DMS 273 treated with DMSO at 0.1 percent for 48 hours (cell line): ENCODE measurements at places on chromosomes 7 and 10.

GRCh38 chr10:124065382-124066125, 27.8 kb downstream of the CHST15 start:
- DNase-seq = no peak

DNA sequence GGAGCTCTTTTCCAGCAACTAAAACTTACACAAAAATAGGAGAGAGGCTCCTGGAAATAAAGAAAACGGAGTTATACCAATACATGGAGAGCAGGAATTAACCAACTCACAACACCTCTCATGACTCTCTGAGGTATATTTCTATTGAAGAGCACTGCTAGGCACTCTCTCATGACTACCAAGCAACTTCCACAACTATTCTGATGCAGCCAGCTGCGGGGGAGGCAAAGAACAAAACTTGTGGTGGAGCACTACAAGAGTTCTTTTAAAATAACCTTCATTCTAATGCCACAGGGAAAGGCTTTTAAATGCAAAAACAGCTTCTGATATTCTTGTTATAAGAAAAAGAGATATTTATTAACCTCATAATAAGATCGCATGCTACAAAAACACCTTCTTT, 140.7 kb downstream of the SLC25A13 start:
- no peak for DNase-seq

DNA sequence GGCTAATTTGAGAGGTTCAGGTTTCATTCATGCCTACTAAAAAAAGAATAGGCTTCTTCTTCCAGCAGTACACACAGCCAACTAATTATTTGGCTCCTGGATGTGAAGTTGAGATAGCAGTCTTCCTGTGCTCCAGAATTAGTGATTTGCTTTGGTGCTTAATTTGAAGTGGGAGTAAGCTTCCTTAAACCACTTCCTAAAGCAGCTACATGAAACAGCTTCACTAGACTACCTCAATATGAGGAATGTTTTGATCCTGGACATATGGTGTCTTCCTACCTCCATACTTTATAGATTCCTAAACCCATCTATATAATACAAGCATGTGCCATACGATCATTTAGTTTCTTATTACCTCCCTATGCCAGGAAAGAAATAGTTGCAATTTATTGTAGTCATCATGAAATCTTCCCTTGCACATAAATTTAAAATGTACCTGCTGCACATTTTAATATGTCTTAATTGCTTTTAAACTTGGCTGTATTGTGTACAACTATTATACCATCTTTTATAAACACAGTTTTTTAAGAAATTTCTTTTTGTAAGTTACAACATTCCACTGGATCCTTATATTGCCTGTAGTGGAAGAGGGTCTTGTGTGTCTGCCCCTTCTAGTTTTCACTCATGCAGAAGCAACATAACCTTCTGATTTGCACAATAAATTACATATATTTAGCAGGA, 8.6 kb downstream of the VIM start:
- DNase-seq = no peak

DNA sequence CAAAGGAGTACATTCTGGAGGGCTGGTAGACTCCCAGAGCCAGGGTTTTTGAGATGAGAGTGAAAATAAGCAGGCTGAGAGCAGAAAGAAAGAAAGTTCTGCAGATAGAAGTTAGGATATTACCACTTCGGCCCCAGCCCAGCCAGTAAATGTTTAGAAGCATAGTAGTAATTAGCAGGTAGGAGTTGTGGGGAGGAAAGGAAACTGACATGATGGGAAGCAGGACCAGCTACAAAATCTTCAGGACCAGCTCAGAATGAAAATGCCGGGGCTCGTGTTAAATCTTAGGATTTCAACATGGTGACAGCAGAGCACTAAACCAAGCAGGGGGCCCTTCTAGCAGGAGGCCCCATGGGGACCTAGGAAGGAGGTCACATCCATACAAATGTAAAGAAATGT, 28.7 kb downstream of the PRSS2 start:
- DNase-seq = no peak

- no peak for DNase-seq
Observed at GRCh38 chr10:14476641-14477407, 146.1 kb upstream of the FRMD4A start.

- DNase-seq = no peak
Observed at GRCh38 chr7:152882576-152883310, 123.2 kb downstream of the ACTR3B start.

GRCh38 chr7:29564496-29565223, 1.0 kb downstream of the PRR15 start:
- DNase-seq = peak; percentile 57

- no peak for DNase-seq
Observed at GRCh38 chr10:76736392-76736791, 901.2 kb downstream of the KCNMA1 start.

DNA sequence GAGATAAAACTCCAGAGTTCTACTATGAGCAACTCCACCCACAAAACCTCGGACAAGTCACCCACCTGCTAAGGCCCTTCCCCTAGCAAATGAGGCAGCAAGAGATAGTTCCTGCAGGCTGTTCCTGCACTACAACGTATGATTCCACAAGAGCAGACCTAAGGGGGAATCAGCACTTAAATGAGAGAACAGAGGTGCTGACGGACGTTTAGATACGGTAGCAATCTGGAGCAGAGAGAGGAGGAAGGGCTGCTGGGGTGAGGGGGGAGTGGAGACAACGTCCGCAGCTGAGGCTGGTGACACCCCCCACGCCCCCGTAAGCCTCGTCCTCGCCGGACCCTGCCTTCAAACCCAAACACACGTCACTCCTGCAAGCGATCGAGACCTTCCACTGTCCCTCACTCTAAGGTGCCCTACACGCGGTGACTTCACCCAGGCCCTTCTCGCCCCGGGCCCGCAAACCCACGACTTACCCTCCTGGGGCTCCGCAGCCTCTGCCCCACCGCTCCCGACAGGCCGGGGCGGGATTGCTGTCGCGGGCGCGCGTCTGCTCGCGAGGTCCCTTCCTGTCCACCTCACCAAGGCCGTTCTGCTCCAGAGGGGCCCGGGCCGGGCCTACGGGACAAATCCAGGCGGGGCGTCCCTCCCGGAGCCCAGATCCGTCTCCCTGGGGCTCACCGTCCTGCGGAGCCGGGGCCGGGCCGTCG, 635 bp downstream of the ZNF12 start:
- no peak for DNase-seq

- DNase-seq = no peak
Observed at GRCh38 chr7:149353739-149354504, 91.9 kb downstream of the ZNF783 start.

DNA sequence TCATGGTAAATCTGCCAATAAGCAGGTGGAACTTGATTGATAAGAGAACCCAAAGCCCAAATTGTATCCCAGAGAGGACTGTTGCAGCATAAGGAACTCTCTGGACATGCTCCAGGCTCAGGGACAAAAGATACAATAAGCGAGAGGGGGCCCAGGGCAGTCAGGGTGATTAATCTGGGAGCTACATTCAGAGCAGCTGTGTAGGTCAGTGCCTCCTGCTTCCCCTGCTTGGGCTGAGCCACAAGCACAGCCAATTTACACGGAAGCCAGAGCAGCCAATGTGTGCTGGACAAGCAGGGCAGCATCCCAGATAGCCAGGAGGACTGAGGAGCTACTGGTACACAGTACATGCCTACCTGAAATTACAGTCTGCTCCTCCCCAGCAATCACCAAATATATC, 24.2 kb downstream of the MYPN start:
- no peak for DNase-seq

DNA sequence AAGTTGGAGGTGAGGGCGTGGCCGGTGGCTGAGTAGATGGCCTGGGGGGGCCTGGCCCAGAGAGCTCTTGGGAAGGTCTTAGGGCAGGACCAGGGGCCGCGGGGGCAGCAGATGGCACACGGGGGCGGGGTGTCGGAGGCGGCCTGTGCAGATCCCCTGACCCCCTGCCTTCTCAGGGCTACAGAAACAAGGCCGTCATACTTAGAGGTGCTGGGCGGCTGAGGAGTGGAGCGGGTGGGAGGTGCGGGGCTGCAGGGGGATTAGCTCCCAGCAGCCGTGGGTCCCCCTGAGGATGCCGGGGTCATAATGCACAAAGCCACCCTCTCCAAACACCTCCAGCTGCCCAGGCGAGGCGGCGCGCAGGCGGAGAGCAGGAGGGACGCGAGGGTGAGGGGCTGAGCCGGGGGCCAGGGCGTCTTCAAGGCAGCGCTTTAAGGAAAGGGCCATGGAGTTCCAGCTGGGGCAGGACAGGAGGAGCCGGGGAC, 40.4 kb upstream of the ZNF32 start:
- no peak for DNase-seq

GRCh38 chr10:131017566-131018285, 293.8 kb downstream of the TCERG1L start:
- no peak for DNase-seq
